ENCODE measurements at places on chromosomes 12 and 14.

DNA sequence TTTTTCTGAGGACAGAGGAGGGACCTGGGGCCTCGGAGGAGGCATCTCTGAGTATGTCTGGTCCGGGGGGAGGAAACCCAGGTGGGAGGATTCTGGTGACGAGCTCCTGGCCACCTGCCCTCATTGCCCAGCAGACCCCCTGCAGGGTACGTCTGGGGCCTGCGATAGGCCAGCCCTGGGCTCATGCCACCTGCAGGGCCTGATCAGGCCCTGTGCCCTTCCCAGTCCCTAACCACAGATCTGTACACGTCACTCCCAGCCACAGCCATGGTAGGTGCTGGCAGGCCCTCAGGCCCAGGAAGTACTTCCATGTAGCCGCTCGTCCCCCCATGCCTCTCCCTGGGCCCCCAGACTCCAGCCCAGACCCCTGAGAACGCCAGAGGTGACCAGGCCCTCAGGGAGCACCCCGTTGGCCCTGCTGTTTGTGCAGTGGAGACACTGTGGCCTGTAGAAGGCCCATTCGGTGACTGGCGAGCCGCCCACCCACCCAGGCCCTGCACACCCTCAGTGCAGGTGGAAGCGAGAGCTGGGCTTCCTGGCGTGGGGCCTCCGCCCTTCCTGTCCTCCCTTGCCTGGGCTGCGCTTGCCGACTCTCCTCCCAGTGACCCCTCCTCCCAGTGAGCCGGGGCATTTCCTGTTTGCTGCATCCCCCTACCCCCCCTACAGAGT is 5.7 kb downstream of the INF2 start:
- DNase-seq: no peak

DNA sequence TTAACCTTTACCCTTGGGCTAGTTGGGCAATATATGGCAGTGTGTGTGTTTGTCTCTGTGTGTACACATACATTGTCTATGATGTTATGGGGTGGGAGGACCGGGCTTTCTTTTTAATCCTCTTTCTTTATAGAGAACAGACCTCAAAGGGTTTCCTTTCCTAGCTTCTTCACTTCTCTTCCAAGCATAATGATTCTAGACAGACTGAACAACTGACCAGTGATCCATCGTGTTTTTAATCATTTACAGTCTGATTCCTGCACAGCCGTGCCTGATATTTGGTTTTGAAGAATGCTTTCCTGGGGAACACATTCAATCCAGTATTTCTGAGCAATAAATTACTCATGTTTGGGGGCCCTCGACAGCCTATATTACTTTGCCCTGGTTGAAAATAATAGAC is 481.1 kb upstream of the DCN start:
- DNase-seq: no peak

- no peak for DNase-seq
Observed at GRCh38 chr12:57372233-57372632, 58.6 kb downstream of the R3HDM2 start.

GRCh38 chr12:117662220-117662619 is 300.8 kb upstream of the NOS1 start:
- DNase-seq: no peak

DNA sequence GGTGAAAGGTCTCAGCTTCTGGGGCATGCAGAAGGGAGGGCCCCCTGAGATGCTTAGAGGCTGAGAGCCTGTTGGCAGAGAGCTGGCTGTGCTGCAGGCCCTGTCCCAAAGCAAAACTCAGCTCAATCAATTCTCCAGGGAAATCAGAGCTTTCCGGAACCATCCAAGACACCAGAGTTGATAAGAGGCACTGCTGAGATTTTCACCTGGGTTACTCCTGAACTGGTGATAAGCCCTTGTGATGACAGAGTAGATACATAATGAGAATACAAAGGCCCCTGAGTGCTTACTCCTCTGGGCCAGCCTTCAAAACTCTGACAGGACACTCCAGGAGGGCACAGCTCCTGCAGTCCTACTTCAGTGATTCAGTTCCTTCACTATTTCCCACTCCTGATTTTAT is 63.9 kb downstream of the ARL6IP4 start:
- DNase-seq: no peak
